ENCODE measurements at places on chromosomes 7 and 10.

DNA sequence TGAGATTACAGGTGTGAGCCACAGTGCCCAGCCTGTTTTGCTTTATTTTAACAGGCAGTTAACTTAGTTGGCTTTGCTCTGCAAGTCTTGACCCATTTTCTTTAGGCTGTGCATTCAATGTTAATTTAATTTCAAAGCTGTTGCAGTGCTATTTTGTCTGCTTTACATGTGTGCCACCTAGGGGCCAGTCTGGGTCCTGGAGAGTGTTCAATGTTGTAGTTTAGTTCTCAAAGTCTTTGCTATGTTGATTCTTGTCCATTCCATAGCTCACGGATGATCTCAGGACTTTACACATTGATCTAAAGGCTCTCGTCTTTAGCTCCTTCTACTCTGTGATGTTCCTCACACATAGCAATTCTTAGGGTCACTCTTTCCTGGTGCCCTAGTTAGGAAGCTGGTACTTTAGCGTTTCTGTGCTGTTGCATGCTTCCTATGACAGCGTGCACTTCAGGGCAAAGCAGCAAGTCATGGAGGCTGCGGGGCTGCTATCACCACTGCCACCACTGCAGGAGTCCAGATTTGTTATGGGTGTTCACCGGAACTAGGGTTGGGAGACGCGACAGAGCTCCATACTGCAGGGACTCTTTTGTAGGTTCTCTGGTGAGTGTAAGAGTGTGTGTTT lies 16.4 kb upstream of the ABCA13 start:
- no peak for DNase-seq

DNA sequence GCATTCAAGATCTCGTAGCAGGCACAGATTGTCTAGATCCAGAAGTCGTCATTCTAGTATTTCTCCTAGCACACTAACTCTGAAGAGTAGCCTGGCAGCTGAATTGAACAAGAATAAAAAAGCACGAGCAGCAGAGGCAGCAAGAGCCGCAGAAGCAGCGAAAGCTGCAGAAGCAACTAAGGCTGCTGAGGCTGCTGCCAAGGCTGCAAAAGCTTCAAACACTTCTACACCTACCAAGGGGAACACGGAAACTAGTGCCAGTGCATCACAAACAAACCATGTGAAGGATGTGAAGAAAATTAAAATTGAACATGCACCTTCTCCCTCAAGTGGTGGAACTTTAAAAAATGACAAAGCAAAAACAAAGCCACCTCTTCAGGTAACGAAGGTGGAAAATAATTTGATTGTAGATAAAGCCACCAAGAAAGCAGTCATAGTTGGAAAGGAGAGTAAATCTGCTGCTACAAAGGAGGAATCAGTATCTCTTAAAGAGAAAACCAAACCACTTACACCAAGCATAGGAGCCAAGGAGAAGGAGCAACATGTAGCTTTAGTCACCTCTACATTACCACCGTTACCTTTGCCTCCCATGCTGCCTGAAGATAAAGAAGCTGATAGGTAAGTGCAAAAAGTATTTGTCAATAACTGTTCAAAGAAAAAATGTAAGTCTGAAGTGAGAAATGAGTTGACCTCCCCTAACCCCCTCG lies 37.7 kb downstream of the CDK13 start:
- DNase-seq, result no peak

DNA sequence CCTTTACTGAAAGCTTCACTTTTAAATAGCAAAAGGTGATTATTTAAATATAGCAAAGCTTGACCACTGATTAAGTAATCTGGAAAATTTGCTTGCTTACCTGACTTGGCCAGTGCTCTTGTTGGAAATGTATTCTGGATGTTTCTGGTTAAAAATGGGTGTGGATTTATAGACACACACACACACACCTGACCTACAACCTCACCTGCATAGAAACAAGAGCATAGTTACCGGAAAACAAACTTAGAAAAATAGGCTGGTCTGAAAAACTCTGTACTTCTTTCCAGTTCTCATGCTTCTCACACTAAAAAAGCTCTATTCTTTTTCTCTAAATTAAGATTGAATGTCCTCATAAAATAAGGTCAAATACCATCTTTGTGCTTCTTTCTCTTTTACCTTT lies at the start of gene AGR3:
TSS of gene AGR3 (minus strand) at position 140 of the 400 bp plus-strand sequence. CDS start 3,365 bp downstream, outside the sequence.
- DNase-seq, result no peak

DNA sequence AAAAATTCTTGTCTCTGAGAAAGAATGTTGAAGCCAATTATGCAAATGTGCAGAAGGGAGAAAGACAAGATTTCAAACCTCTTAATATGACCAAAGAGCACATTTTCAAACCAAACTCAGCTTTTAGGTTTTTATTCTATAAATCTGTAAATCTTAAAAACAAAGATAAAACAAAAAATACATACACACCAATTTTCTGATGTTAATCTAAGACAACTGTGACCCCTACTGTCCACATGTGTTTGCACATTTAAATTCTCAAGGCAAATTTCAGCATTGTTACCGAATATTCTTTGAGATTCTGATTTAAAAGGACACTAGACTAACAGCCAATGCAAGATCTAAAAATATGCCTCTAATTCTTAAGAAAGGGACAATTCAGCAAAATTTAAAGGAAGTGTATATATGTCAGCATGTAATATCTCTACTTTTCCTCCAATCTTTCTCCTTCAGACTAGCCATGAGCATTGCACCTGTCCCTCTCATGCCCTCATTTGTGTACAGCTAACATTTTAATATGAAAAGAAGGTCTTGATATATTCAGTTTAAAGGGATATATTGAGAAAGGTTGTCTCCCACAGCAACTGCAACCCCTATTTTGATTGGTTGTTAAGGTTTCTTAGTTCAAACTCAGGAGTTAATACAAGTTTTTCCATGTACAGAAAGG lies 417.9 kb downstream of the IPMK start:
- DNase-seq, result no peak

DNA sequence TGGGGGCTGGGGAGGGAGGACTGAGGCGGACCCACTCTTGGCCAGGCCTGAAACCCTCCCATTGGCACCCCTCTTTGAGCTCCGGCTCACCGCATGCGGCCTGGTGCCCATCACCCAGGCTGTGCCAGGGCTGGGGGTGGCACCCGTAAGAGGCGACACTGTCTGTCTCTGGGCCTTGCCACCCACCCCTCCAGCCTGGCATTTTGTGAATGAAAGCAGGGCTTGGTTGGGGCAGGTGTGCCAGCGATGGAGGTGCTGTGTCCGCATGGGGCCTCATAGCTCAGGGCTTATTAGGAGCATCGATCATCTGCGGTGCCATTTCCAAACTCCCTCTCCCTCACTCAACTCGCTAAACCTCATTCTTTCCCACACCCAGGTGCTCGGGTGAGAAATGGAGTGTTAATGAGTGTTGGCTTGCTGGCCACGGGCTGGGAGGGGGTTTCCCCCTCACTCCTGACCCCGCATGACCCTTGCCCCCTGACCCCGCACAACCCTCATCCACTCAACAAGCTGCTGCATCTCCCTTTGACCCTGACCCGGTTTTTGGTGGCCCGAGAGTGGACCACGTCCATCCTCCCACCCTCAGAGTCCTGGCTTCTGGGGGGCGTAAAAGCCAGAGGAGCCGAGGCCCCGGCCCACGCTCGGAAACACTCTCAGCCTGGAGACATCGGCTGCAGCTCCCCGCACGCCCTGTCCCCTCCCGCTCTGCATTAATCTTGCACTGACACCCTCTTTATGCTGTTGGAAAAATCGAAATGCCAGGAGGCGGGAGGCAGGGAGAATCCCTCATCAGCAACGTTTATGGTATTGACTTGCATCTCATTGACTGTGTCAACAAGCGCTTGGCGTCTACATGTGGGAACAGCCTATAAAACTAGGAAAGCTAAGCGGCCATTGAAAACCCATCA lies 161.2 kb downstream of the DNAJB6 start:
- no peak for DNase-seq
